ENCODE measurements at places on chromosomes 13 and 19.
A peak's percentile ranks its signal among the peaks of the same experiment; 100 is the strongest.

DNA sequence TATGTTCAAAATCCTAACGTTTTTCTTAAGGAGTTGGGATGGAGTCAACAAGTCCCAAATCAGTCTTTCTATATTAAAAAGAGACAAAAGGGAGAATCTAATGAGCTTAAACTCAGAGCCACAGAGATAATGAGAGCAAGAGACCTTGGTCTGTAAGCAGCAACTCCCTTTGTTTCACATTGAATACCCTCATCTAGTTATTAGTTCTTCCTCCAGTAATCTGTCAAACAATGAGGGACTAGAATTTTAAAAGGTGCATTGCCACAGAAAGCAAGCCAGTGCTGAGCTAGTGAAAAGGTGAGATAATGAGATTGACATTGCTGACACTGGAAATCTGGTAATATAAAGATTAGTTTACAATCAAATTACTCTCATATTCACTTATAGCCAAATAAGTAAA lies 718.6 kb downstream of the DACH1 start:
- no peak for DNase-seq

GRCh38 chr13:36850790-36851438 lies 31.9 kb downstream of the RFXAP start:
- DNase-seq = no peak

DNA sequence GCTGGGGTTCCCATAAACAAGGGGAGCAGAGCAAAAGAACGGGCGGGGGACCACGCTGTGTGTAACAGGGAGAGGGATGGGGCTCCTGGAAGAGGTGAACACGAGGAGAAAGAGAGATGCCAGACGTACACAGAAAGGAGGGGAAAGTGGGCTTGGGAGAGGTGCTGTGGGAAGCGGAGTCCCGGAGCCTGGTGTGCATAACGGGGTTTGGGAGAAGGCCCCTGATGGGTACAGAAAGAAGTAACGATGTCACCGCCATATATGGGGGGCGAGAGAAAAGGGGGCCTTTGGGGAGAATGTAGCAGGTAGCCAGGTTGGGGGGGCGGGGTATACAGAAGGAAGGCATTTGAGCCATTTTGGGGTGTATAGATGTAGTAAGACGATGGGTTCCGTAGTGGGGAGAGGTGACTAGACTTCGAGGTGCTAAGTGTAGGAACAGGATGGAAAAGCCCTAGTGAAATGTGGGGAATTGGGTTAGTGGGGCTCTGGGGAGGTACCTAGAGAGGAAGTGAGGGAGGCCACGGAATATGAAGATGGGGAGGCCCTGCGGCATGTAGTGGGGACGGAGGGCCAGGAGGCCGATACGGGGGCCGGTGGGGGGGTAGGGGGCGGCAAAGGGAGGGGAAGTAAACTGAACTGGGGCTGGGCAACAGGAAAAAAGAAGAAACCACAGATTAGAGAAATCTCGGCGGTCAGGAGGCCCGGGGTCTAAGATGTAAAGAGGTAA lies 787 bp downstream of the ZNF580 start:
- DNase-seq = no peak

DNA sequence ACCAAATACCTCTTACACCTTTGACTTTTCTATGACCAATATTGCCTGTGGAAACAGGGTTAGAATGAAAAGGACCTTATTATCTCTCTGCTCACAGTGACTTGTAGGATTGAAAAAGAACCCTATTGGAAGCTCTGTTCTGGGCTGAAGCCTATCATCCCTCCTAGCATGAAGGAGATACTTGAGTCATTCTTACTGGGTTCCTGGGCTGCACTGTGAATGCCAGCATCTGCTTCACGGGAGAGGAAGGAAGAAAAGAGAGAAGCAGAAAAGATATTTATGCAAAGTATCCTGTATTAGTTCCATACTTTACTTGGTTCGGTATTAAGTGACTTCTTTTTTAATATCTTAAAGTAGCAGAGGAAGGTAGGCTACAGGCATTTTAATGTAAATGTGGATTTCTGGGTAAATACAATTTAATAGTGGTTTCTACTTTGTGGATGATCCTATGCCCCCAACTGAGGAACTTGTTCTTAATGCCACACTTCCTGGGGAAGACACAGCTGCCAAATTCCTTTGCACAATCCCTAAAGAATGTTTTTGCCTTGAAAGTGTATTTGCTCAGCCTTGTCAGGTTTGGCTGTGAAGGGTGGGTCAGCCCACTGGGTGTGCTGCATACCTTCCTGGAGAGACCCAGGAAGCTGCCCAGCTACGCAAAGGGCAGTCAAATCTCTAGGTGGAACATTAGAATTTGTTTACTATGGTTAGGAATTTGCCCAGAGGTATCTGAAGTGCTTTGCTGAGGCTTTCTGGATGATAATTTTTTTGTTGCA lies 13.7 kb upstream of the SCEL start:
- DNase-seq = peak; percentile 22

DNA sequence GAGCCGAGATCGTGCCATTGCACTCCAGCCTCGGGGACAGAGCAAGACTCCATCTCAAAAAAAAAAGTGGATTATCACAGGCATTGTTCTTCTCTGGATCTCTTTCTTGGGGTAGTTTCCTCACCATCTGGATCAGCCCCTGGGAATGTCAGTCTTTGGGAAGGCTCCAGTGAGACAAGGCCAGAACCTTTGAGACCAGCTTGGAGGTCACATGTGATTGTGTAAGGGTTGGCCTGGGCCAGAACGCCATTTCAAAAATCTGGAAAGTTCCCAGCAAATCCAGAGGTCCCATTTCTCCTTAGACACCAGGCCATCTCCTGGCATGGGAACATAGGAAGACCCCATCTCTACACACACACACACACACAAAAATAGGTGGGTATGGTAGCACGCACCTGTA lies 14.2 kb upstream of the ANGPTL8 start:
- DNase-seq = no peak

DNA sequence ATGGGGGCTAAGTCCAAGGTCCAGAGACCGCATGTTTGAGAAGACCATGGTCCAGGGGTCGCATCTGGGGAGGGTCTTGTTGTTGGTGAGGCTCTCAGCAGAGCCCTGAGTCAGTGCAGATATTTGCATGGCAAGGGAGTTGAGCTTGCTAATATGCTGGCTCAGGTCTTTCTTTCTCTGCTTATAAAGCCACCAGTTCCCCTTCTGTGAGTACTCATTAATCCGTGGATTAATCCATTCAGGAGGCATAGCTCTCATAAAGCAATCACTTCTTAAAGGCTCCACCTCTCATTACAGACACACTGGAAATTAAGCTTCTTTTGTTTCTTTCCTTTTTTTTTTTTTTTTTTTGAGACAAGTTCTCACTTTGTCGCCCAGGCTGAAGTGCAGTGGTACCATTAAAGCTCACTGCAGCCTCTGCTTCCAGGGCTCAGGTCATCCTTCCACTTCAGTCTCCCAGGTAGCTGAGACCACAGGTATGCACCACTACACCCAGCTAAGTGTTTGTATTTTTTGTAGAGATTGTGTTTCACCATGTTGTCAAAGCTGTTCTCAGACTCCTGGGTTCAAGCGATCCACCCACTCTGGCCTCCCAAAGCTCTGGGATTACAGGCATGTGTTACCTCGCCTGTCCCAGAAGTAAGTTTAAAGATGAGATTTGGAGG lies 216.4 kb downstream of the SLITRK5 start:
- no peak for DNase-seq

- no peak for DNase-seq
These were observed 1591.6 kb upstream of the MIR17HG start for GRCh38 chr13:89755729-89756492.

DNA sequence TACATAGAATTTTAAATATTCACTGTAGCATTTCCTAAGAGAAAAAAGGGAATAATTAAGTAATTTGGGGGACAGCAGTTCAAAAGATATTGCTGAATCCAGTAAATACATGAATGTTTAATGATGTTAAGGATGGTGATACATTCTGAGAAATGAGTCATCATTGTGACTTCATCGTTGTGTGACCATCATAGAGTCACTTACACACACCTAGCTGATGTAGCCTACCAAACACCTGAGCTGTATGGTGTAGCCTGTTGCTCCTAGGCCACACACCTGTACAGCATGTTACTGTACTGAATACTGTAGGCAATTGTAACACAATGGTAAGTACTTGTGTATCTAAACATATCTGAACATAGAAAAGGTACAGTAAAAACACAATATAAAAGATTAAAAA lies 34.8 kb downstream of the ATP7B start:
- no peak for DNase-seq

DNA sequence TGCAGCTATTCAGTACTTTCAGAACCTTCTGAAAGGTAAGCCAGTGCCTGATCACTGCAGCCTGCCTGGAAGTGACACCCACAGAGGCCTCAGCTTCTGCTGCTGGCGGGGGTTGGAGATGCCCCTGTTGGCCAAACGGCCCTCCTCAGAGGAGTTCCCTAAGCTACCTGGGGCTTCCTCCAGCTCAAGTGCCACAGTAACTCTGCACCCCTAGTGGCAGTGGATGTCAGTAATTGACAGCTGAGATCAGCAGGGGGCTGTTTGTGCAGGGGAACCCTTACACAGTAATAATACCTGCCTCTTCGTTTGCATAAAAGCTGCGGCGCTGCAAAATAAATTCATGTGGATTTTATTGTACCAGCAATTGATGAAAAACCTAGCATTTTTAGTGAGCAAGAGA lies 28.9 kb downstream of the TDRD12 start:
- DNase-seq = no peak

GRCh38 chr13:74461011-74461410 lies 326.8 kb upstream of the KLF12 start:
- no peak for DNase-seq

- peak; percentile 60 for DNase-seq
These were observed 201.0 kb upstream of the RXFP2 start for GRCh38 chr13:31538067-31539042.

DNA sequence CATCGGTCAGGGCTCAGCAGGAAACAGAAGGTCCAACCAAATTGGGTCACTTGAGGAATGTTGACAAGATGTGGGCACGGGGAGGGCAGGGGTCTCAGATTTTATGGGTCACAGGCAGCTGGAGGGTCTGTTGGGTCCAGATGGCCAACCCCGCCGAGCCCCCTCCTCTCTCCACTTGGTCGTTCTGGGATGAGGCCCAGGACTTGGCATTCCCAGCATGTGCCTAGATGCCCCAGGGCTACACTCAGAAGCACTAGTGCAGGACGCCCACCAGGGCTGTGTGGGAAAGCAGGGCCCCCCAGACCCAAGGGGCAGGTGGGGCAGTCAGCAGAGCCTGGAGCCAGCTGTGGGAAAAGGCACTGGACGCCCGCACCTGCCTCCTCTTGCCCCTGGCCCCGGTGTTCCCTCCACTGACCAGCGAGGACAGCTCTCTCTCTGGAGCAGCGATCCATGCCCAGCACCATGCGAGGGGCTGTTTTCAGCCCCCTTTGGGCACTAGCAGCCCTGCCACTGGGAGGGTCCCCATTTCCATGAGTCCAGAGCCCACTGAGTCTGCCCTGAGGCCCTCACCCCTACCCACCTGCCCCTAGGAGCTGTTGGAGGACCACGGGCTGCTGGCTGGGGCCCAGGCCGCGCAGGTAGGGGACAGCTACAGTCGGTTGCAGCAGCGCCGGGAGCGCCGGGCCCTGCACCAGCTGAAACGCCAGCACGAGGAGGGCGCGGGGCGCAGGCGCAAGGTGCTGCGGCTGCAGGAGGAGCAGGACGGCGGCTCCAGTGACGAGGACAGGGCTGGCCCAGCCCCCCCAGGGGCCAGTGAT lies 26.0 kb downstream of the DHX34 start:
- DNase-seq = no peak

GRCh38 chr19:16135430-16136127 lies 7.9 kb upstream of the HSH2D start:
- no peak for DNase-seq

DNA sequence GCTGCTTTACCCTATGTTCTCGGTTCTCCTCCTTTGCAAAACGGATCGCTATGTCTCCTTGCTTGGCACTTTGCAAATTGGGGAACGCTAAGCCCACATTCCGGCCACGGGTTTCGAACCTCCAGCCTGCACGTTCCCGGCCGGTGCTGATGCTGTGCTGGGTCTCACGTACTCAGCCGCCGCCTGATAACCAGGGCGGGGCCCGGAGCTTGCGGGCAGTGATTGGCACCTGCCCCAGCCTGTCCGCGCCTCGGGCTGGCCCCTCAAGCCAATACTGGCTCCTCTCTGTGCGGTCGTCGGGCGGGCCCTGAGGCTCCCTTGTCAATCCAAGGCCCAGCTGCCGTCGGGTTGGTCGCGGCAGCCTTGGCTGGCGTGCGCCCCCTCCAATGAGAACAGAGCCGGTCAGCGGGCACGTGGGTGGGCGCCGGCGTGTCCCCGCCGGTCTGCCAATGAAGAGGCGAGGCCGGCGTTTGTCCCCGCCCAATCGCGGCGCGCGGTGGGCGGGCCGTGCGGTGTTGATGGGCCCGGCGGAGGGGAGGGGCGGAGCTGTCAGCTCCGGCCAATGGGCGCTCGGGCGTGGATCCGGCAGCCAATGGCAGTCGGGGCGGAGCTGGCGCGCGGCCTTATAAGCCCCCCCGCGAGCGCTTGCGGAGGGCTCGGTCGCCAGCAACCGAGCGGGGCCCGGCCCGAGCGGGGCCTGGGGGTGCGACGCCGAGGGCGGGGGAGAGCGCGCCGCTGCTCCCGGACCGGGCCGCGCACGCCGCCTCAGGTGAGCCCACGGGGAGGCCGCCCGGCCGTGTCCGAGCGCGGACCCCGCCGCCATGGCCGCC lies at the start of gene KDM4B:
Gene KDM4B (plus strand): TSS at position 652 of the 830 bp plus-strand sequence. CDS start 63,778 bp downstream, outside the sequence.
- peak; percentile 100 for DNase-seq

GRCh38 chr13:19622193-19622592 lies 11.3 kb upstream of the MPHOSPH8 start:
- no peak for DNase-seq

DNA sequence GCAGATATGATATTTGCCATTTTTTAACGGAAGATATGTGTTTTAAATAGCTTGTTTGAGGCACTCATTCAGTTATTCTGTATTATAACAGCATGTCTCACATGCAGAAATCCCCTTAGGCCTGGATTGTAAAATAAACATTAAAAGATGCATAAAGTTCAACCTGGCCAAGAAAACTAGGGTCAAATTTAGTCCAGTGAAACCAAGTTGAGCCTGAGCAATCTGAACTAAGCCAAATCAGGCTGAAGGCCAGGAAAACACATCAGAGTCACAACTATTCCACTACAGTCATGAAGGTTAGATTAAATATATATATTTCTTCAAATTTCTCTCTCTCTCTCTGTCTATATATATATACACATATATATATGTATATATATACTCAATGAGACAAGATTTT lies 504.8 kb downstream of the SLITRK1 start:
- DNase-seq = no peak

DNA sequence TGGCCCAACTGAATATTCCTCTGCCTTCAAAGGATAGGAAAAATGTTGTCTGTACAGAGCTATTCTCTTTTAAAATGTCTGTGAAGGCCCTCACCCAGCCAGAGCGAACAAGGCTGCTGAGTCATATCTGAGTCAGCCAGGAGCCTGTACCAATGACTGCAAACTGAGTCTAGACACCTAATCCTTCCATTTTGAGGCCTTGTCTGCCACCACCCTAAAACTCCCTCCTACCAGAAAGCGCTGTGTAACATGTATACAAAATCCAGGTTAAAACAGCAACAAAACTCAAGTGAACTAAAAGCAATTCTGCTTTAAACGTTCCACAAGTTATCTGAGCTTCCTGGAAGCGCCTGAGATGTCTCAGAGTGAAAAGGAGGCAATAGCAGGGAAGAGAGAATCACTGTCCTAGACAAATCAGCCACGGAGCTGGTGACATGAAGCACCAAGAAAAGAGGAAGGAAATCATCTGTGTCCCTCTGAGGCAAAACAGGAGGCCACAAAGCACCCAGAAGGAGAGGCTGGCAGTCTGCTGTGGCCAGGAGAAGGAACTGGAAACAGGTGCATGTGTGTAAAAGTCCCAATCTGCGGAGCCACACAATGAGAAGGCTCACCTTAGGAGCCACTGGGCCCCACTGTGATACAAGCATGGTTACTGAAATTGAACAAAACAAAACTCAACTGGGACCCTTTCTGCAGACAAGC lies 10.2 kb downstream of the DHRS12 start:
- DNase-seq = peak; percentile 62

All from GM03348 (cell line).